ENCODE measurements at places on chromosomes 11 and 22. TPM values are rescaled to one million over a fixed set of nuclear protein-coding genes. Genes with fewer than 3 reads are reported as not detected.

The OR51I2 gene
- total RNA-seq = not detected

The PLEKHB1 gene
- 1.3 TPM for total RNA-seq

DNA sequence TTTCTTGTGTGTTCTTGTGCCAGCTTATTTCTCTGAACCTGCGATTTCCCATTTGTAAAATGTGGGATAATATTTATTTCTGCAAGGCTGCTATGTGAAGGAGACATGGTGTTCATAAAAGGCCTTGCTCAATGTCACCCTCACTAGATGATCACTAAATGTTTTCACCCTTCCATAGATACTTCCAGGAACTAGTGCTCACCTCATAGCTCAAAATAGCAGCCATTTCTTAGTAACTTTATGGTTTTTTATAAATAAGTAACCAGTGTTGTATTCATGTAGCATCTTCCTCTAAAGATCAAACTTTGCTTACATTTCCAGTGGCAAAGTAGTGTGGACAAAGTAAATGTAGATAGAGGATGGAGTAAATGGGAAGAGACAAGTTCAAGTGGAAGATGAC, 23.8 kb downstream of the SYTL2 start:
- no peak for DNase-seq

- no peak for DNase-seq
These were observed 113.1 kb upstream of the NNMT start for GRCh38 chr11:114183044-114183511.

The HORMAD2 gene
- 1.5 TPM for total RNA-seq

DNA sequence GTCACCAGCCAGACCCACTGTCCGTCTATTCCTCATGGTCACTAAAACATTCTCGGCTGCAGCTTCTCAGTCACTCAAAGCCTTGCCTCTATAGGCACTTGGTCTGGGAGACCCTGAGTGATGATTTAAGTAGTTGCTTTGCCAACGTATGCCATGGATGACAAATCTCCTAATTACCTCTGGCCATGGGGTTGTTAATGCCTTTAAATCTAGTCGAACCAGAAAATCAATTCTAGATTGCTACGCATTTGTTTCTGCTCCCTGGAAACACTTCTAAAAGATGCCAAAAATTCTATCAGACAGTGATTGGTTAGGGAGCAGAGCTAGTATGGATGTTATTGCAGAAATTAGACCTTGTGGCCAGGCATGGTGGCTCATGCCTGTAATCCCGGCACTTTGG, 57.0 kb upstream of the RTL6 start:
- no peak for DNase-seq

The SCGB1D2 gene
- not detected for total RNA-seq

DNA sequence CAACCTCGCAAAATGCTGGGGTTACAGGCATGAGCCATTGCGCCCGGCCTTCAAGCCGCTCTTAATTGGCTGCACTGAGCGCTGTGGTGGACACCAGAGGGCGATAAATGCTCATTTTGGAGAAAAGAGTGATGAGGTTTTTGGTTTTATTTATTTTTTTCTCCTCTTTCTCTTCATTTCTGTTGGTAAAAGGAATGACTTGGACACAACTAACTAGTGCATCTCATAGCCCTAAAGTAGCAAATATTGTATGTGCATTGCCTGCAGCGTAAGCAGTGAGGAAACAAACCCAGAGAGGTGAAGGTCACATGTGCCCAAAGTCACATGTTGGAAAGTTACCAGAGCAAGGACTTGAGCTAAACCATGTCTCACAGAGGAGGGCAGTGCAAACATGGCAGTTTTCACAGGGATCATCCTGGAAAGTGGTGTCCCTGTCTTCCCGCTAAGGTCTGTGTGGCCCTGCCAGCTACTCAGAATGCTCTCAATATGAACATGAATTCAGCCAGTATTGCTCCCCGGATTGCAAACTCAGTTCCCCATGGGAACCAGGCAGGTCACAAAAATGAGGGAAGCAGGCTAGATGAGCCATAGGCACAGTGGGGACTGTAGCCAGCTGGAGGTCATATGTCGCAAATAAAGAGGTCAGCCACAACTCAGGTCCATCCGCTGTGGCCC, 8.6 kb upstream of the CD82 start:
- DNase-seq = peak; percentile 71

The OR4X2 gene
- total RNA-seq = not detected

The VPS11 gene
- total RNA-seq = 8.7 TPM

DNA sequence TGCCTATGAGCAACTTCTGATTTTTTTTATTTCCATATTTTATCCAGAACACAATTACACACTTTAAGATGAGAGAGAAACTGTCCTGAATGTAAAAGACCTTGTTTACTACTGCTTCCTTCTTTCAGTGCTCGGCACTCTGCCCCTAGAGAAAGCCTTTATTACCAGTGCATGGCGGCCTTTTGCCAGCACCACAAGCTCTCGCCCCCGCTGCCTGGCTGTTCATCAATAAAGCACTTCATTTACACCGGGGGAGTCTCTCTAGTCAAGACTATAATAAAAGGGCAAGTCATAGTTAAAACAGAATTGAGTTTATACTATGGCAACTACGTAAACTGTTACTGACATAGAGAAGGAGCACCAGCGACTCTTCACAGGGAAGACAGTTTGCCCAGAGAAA, 259.5 kb downstream of the CADM1 start:
- DNase-seq = no peak

- DNase-seq = peak; percentile 42
These were observed 1.8 kb downstream of the VSIG10L2 start for GRCh38 chr11:125947419-125948277.

DNA sequence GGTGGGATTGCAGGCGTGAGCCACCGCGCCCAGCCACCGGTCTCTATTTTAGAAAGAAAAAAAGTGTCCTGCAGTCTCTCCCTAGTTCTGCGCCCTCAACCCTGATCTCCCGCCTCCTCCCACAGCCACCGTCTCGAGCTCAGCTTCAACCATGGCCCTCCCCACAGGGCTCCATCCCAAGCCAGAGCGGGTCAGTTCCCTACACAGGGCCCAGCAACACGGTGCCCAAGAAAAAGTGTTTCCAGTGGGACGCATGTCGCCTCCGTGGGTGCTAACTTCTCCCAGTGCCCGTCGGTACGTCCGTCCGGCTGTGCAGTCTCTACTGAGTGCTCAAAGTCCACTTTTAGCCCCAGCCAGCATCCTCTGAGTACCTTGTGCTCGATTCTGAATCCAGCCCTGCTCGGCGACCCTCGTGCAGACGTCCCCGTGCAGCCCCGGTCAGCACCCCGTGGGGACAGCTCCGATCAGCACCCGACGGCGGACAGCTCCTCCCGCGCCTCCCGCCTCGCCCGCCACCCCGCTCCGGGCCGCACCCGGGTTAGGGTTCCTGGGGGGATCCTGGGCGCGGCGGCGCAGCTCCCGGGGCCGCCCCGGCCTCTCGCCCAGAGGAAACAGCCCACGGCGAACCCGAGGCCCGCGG, 657 bp upstream of the MAPK8IP2 start:
- no peak for DNase-seq

The B4GALNT4 gene
- total RNA-seq = 0.28 TPM

- DNase-seq = no peak
These were observed 114.2 kb upstream of the NAV2 start for GRCh38 chr11:19598456-19598855.

GRCh38 chr11:48184452-48184851, 32.2 kb upstream of the OR4B1 start:
- DNase-seq = no peak

DNA sequence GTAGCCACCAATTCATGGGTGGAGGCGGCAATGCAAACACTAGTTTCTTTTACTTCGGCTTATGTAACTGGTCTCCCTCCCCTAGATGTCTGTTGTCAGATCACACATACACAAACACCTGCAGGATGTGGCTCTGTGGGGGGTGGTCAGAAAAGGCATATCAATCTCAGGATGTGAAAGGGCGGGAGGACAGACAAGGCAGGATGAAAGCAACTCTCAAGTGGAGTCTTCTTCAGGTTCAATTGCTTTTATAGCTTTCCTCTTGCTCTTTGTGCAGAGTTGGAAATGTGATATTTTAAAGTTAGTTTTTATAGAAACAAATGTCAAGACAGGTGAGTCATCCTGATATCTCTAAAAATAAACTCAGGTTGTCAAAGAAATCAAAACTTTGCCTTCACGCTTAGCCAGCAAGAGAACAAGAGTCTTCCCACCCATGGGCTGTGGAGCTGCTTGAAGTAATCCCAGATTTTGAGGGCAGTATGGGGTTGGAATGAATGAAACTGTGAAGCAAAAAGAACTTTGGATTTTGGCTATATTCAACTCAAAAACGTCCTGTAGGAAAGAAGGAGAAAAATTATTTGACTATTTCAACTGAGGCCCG, 423.4 kb downstream of the GUCY1A2 start:
- no peak for DNase-seq

DNA sequence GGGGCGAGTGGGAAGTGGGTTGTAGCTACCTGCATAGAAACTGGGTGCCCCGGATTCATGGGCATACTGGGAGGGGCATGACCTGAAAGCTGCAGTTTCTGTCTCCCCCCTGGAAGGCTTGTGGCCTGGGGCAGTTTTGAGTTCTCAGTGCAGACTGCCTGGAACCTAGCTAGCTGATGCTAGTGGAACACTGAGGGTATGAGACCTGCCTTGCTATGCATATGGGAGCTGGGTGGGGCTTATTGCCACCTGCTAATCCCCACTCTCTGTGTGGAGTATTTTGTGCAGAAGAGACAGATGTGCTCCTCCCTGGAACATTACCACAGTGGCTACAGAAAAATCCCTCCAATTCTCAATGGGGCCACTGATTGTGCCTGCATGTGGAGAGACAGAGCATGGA, 11.7 kb upstream of the OR56B4 start:
- no peak for DNase-seq

- no peak for DNase-seq
These were observed 38.0 kb upstream of the PICALM start for GRCh38 chr11:86106916-86107315.

- DNase-seq = no peak
These were observed 886.5 kb upstream of the LRRC4C start for GRCh38 chr11:42345933-42346332.

- DNase-seq = peak; percentile 64
These were observed 81.9 kb downstream of the LRRC32 start for GRCh38 chr11:76588455-76589325.

DNA sequence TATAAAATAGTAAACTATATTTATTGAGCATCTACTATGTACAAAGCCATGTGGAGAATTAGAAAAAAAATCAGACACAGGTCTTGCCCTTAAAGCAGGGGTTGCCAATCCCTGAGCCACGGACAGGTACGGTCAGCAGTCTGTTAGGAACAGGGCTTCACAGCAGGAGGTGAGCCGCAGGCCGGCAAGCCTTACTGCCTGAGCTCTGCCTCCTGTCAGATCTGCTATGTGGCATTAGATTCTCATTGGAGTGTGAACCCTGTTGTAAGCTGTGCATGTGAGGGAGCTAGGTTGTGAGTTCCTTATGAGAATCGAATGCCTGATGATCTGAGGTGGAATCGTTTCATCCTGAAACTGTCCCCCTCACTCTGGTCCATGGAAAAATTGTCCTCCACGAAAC, 2.1 kb upstream of the RAG2 start:
- no peak for DNase-seq
